Calu3 (cell line): ENCODE measurements at places on chromosomes 4 and X. TPM values are rescaled to one million over a fixed set of nuclear protein-coding genes. Genes with fewer than 3 reads are reported as not detected.

DNA sequence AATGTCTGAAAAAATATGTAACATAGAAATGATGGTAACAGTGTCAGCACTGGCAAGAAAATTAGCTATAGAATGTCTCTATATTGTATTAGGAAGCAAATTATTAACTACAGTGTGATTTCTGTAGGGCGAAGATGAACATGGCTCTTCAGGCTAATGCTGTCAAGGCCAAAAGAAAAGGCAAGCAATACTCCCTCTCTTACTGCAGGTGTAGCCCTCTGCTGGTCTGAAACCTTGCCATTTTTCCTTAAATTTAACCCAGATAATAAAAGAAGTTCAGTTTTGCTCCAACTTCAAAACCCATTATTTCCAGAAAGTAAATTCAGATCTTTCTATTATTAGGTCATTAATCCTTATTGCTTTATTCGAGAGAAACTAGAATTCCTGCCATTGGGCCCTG lies 215.9 kb downstream of the LRBA start:
- DNase-seq, result no peak

DNA sequence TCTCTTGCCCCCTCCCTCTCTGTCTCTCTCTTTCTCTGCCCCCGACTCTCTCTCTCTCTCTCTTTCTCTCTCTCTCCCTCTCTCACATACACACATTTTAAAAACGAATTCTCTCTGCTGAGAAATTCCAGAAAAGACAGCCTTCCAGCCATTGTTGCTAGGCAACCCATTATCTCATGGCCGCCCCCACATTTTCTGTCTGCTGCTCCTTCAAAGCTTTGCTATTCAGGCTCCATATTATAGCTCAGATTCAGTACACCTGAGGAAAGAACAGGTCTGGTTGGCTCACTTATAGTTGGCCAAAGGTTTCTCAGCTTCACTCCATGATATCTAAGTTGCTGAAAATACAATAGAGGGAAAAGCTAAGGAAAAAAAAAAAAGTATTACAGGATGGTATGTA lies 174.4 kb upstream of the RADX start:
- DNase-seq, result no peak

GRCh38 chr4:74431113-74431826 lies 13.7 kb upstream of the AREG start:
- DNase-seq, result no peak

DNA sequence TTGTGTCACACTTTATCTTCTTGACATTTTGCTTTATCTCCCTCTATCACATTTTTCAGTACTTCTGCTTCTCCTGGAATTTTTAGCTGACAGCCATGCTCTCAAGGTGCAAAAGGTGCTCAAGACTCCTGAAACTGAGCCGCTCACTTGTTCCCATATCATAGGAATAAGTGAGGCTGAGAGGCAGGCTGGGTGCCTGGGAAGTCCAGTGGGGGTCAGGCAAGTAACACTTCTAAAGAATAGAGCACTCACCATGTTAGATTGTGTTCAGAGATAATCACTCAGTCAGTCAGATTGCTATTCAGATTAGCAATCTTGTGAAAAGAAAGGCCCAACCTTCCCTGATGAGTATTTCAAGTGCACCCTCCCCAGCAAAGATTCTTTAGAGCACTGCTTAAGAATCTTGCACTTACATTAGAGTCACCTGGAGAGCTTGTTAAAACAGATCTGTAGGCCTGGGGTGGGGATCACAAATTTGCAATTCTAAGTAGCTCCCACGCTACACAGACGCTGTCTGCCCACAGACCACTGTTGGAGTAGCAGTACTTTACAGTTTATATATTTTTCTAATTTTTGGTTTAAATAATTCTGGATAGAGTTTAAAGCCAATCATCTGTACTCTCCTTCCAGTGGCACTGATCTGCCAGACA lies 23.1 kb upstream of the LRAT start:
- DNase-seq, result no peak

- DNase-seq, result no peak
Measured at GRCh38 chrX:38939067-38939466, 137.8 kb downstream of the MID1IP1 start.

DNA sequence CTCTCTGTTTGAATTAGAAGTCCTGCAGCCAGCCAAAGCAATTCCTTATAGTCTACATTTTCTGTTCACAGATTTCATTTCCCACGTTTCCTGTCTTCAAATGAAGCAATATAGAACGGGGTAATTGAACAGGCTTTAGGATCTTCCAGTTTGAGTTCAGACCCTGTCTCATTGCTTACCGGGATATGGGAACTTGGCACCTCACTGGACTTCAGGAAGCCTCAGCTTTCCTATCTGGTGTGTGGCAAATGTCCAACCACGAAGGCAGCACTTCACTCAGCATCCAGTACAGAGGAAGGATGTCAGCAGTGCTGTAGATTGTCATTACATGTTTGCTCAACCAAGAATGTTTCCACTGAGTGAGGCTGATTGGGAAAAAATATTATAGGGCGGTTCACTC lies 271.1 kb upstream of the ZFP42 start:
- DNase-seq, result no peak

DNA sequence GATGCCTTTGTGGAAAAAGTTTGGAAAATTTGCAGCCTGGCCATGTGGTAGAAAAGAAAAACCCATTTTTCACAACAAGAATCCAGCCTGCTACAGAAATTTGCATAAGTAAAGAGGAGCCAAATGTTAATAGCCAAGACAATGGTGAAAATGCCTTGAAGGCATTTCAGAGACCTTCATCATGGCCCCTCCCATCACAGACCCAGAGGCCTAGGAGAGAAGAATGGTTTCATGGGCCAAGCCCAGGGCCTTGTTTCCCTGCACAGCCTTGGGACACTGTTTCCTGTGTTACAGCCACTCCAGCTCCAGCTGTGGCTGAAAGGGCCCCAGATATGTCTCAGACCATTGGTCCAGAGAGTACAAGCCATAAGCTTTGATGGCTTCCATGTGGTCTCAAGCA lies 101.4 kb upstream of the LINC00632 start:
- no peak for DNase-seq

GRCh38 chr4:54614149-54614548 lies 43.6 kb upstream of the KIT start:
- DNase-seq, result no peak

GRCh38 chr4:184473499-184474262 lies 669 bp downstream of the IRF2 start:
- DNase-seq, result peak; percentile 15

Gene OTC
- not detected in 2 replicates for total RNA-seq

Gene DACH2
- total RNA-seq, result not detected in 2 replicates

Gene POU4F2
- total RNA-seq, result not detected in 2 replicates

Gene SPATA4
- not detected in 2 replicates for total RNA-seq

Gene SATL1
- total RNA-seq, result 0.10 TPM in 1 of 2 replicates, not detected in the other

Gene SETD7
- 16.2 and 16.4 TPM in 2 replicates for total RNA-seq

Gene C4orf36
- 1.7 and 1.9 TPM in 2 replicates for total RNA-seq
